Right renal cortex interstitium (tissue), 3 donors: ENCODE measurements at places on chromosomes 4 and X. TPM values are rescaled to one million over a fixed set of nuclear protein-coding genes. Genes with fewer than 3 reads are reported as not detected.
A peak's percentile ranks its signal among the peaks of the same experiment; 100 is the strongest.

DNA sequence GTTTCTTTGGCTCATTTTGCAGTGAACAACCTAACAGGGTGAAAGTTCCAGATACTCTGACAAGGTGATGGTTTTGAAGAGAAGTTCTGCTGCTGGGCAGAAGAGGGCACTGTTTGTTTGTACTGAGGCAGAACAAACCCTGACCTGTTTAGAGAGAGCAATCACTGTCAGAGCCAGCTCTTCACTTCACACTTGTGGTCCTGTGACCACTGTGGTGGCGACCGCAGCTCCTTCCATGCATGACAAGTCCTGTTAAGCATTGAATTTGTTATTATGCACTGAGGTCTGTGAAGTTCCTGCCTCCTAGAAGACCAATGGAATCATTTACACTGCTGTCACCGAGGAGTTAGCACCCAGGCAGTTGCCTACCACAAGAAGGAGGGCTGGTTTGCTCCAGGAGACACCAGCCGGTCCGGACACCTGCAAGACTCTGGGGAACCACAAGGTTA is 86.6 kb downstream of the ZNF330 start:
- peak; percentile 32 for DNase-seq

DNA sequence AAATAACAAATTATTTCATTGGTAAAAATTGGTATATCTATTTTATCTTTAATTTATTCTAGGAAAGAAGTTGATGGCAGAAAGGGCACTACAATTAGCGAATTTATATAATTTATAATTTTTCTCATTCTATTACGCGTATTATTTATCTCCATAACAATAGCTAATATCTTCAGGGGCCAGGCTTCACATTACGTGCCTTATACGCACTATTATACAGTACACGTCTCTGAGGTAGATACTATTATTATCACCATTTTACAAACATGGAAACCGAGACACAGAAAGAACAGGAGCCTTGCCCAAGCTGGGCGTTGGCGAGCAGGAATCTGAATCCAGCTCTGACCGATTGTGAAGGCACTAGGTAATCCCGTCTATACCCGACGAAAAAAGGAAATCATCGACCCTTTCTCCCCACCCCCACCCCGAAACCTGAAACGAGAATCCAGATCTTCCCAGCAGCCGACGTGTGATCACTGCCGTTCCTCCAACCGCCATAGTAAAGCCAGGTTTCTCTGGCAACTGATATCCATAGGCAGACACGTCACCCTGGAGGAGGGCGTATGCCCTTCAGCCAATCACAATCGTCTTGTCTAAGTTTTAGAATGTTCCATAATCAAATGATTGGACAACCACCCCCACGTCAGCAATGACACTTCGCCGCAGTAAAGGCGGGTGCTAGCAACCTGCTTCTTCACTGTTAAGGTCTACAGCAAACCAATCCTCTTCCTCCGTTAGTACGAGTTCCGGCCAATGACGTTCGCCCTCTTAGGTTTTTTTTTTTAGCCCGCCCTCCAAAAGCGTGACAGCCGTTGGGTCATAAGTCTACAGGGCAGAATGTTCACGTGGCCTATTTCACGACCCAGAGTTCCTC is at the start of gene MORF4L2:
TSS of gene MORF4L2 (minus strand) at position 501 of the 874 bp plus-strand sequence. CDS start 9,672 bp downstream, outside the sequence.
- peak; percentile 87 for DNase-seq

GRCh38 chr4:188619456-188620149 is 480.4 kb downstream of the TRIML1 start:
- DNase-seq, result no peak

- DNase-seq, result peak; percentile 53
These were observed 600.6 kb downstream of the ANKRD50 start for GRCh38 chr4:124111922-124112321.

GRCh38 chrX:100649550-100650356 is 5.8 kb downstream of the SRPX2 start:
- no peak for DNase-seq

GRCh38 chrX:122667667-122668066 is 516.4 kb upstream of the GRIA3 start:
- no peak for DNase-seq

FGF16 gene
- 0.07 TPM for polyA plus RNA-seq

SMR3B gene
- not detected for polyA plus RNA-seq

CCDC110 gene
- polyA plus RNA-seq, result 2.8 TPM

DOK7 gene
- polyA plus RNA-seq, result 1.2 TPM
